Hematopoietic multipotent progenitor cell treated with erythropoietin and hydrocortisone succinate and interleukin-3 and kit ligand, for 15 days (in vitro differentiated cells): ENCODE measurements at places on chromosomes 12 and 14.
A peak's percentile ranks its signal among the peaks of the same experiment; 100 is the strongest.

GRCh38 chr12:27571463-27571862, 47.5 kb downstream of the PPFIBP1 start:
- no peak for DNase-seq

GRCh38 chr14:68331991-68332390, 460.9 kb downstream of the ZFP36L1 start:
- DNase-seq: no peak

DNA sequence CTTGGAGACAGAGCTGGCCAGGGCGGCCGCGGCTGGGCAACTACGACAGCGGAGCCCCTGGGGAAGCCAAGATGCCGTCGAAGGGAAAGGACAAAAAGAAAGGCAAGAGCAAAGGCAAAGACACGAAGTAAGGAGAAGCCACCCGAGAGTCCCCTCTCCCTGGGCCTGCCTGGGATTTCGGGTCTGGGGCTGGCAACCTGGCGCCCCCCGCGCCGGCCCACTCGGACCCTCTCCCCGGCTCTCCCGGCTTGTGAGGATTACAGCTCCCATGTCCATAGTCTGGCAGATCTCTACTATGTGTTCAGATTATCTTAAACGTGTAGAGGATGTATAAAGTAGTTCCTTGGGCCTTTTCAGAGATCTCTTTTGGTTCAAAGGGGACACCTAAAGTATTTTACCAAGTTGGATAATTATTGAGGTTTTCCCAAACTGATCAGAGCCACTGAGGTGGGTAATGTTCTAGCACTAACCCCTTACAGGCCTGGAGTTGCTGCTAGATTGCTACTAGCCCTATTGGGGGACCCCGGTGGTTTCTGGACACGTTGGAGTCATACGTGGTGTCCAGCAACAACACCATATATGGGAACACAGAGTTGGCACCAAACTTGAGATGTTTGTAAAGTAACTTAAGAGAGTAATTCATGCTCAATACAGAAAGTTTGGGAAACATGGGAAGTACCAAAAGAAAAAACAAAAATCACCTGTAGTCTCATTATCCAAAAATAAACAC, 424 bp downstream of the BBOF1 start:
- peak; percentile 58 for DNase-seq

GRCh38 chr12:130658145-130658911, 57.8 kb downstream of the RIMBP2 start:
- DNase-seq: no peak

- DNase-seq: no peak
Measured at GRCh38 chr12:50952510-50952909, at the start of gene HIGD1C. Gene HIGD1C, plus strand, starts transcription at chr12:50952544. Its CDS starts 1,455 bp downstream, at chr12:50953999.

- DNase-seq: no peak
Measured at GRCh38 chr12:4279198-4279690, 5.7 kb downstream of the CCND2 start.

DNA sequence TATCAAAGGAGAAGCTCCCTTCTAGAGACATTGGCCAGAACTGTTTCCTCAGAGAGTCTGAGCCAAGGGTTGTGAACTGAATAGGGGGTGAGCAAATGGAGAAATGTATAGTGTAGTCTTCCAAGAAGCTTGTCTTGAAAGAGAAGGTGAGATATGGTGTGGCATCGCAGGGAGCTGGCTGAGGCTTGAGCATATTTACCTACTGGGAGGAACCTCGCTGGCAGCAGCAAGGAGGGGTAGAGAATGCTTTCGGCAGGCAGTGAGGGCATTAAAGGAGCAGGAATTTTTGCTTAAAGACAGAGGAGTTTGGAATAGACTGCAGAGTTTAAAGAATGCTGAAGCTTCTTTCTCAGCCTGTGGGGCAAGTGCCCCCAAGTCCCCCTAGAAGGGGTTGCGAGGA, 59.3 kb upstream of the PRMT8 start:
- DNase-seq: no peak

- DNase-seq: no peak
Measured at GRCh38 chr12:87988534-87988933, 40.7 kb downstream of the C12orf50 start.

GRCh38 chr12:64587447-64587846, 22.8 kb upstream of the RASSF3 start:
- DNase-seq: no peak

DNA sequence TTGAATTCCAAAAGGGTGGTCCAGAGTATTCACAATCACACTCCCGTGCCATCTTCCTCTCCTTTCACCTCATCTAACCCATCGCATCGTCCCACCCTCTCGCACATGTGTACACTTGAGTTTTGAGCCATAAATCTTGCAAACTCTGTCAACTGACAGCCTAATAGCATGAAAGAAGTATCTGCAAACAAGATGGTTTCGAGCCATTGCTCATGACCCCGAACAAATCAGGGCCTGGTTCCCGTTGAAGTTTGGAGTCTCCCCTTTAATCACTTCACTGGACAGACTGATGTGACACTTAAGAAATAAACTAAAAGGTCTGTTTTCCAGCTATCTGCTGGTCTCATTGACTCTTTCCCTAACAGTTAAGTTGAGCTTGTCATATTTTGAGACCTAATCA, 223.6 kb upstream of the SOX5 start:
- no peak for DNase-seq

DNA sequence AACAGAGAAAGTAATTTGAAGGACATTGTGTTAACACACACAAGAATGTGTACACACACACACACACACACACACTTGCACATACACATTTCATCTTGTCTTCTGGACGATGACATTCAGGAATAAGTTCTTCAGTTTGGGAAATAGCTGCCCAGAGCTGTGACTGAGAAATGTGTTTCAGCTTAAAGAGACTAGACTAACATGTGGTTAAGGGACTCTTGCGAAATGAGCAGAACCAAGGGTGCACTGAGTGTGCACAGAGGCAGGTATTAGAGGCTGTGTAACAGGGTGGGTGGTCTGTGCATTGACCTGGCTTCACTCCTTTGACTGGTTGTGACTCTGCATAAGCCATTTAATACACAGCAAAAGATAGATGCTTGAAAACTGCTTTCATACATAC, 29.4 kb upstream of the KCNA5 start:
- DNase-seq: no peak

DNA sequence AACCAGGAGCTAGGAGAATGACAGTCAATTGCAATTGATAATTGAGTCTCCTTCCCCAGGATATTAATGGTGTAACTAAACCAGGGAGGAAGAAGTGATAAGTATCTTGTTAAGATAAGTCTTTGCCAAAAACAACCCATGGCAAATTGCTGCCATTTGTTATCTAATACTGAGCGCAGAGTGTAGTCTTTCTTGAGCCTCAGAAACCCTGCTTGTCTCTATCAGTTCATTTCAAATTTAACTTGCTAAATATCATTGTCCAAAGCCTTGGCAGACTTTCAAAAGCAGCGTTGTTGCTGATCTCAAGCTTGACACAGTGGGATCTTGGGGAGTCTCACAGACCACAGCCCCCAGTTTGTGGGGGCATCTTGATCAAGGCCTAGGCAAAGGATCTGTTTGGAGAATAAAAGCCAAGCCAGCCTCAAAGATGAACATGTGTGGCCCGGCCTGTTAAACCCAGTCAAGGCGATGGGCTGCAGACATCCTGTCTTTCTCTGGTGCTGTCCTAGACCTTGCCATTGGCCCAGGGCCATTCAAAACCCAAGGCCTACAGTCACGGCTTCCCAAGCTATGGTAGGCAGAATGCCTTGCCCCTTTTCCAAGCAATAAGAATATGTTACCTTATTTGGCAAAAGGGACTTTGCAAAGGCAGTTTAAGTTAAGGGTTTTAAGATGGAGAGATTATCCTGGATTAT, 164.2 kb downstream of the CHST11 start:
- DNase-seq: no peak

GRCh38 chr14:51539571-51540037, 112.1 kb upstream of the FRMD6 start:
- no peak for DNase-seq

DNA sequence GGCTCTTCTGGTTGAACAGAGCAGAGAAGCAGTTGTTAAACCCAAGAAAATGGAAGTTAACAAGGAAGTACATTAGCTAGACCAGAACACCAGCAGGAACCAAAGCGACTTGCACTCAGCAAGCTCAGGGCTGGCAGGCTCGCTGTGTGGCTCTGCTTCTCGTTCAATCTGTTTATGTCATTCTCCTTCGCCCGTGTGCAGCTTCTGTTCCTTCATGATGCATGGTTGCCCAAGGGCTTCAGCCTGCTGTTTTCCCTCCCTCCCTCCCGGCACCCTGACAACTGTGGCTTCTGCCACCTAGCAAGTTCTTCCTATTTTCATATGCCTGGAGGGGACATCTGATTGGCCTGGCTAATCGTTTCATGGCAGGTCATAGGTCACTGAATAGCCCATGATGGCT, 25.3 kb downstream of the PIGH start:
- DNase-seq: no peak
